ENCODE measurements at places on chromosomes 12 and 14.

DNA sequence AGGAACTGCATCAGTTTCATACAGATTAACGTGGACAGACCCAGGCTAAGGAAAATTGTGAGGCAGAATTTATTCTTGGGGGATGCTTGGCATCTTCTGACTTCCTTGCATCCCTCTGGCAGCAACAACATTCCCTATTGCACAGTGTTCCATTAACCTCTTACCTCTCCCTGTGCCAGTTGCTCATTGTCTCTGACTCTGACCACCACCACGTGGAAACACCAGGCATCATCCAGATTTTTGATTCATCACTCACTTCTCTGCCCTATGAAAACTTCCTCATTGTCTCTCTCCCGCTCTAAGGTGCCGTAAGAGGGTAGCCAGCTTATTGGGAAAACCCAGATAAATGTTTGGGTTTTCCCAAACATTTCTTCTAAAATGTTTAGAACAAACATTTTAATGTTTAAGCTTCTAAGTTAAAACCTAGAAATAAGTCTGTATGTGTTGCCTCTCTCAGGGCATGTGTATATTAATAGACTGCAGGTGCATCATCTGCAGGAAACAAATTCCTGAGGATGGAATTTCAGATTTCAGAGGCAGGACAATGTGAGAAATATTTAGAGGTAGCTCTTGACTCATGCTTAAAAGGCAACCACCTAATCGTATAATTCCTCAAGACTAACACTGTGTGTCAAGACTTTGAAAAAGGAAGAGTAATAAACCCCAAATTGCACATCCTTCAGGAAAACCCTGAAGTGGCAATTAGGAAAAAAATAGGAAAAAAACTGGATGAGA lies 64.5 kb upstream of the SLC35F4 start:
- no peak for DNase-seq

DNA sequence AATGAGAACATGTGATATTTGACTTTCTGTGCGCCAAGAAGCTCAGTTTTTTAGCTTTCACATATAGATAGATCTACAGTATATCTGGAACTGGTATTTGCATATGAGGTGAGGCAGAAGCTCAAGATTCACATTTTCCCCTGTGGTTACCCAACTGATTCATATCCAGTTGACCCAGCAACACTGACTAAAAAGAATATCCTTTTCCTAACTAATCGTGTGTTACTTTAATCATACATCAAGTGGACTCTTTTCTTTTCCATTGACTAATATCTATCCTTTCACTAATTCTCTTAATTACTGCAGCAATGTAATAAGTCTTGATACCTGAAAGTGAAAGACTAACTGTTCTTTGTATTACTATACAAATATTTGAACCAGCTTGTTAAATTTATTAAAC lies 236.1 kb downstream of the AEBP2 start:
- no peak for DNase-seq

DNA sequence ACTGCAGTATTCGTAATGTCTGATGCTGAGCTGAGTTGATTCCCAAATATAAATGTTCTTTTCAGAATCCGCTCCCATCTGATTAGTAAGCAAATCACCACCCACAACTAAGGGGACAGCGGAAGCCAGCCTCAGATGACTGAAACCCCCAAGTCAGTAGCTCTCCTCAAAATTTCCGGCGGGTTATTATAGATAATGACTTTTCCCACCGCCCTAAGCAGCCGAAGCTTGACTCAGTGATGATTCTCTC lies 469 bp upstream of the LRFN5 start:
- DNase-seq, result no peak

DNA sequence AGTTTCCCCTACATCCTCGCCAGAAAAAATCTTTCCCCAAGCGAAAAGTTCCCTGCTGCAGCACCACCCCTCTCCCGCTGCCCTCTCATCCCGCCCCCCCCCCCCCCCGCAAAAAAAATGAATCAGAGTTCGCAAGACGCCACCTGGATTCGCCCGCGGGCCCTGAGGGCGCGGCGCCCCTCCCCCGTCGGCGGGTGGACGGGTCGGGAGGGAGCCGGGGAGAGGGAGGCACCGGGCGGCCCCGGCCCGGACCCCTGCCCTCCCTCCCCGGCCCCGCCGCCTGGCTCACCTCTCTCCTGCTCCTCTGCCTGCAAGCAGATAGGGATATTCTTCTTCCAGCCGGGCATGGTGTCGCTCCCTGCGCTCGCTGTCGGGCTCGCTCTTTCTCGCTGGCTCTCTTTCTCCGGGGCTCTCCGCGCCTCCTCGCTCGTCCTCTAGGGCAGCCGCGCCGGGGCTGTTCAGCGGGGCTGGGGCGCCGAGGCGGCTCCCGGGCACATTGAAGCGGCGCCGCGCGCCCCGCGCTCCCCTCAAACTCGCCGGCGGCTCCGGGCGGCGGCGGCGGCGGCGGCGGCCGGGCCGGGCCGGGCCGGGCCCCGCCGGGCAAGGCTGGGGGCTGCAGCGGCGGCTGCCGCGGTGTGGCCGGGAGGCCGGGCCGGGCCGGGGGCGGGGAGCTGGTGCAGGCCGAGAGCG lies 200.3 kb upstream of the CAND1 start:
- no peak for DNase-seq

DNA sequence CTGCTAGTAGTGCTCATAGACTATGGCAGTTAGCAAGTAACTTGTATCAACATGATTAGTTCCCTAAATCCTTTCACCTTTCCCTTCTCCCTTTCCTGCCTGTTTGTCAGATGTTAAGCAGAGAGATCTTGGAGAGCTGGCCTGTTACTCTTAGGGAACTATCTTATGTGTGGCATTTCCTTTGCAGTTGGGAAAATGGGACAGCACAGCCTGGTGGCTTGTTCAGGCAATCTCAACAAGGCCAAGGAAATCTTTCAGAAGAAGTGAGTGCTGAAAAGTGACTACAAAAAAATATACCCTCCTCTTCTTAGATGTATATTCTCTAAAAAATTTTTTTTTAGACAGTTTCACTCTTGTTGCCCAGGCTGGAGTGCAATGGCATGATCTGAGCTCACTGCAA lies 7.4 kb downstream of the PARP2 start:
- no peak for DNase-seq

- DNase-seq, result no peak
These were observed 396.9 kb downstream of the TMTC2 start for GRCh38 chr12:83083616-83084015.

DNA sequence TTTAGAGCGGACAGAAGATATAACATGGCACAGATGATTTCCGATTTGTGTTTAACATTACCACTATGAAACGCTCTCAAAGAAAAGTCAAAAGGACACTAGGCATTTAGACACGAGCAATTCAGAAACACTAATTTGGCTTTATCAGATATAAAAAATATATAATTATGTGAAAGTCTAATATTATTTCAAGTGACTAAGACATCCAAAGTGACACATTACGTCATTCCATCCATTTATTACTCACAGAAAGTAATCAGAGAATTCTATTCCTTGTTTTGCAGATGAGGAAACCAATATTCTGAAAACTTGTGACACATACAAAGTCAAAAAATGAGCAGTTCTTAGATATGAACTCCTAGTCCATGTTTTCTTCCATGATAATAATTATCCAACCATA lies 250.8 kb upstream of the USP15 start:
- DNase-seq, result no peak

- no peak for DNase-seq
These were observed 162.8 kb downstream of the MON2 start for GRCh38 chr12:62629413-62629812.

GRCh38 chr12:9922429-9922828 lies 9.7 kb downstream of the CLEC2A start:
- DNase-seq, result no peak

GRCh38 chr12:126926023-126926594 lies 1340.9 kb upstream of the TMEM132C start:
- DNase-seq, result no peak

- no peak for DNase-seq
These were observed 10.2 kb upstream of the PLA2G1B start for GRCh38 chr12:120337730-120338129.

GRCh38 chr12:100877776-100878175 lies 83.2 kb downstream of the ANO4 start:
- no peak for DNase-seq

DNA sequence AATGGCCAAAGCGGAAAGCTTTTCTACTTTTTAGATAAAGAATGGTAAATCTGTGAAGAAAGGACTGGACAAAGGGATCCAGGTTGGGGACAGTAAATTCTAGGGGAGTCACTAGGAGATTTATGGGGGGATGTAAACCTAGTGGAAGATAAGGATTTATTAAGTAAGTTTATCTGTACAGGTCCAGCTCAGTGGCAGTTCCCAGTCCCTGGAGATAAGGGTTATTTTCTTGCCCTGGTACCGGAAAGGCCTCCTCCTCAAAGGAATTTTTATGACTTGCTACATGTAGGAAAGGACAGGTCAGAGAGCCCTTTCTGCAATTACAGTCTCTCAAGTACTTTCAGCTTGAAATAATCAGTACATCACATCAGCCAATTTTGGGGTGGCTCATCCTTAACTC lies 72.6 kb upstream of the BICD1 start:
- DNase-seq, result no peak

GRCh38 chr12:104273503-104273902 lies 30.0 kb upstream of the EID3 start:
- DNase-seq, result no peak

GRCh38 chr14:104268725-104269436 lies 130.5 kb downstream of the KIF26A start:
- no peak for DNase-seq

GRCh38 chr12:89991807-89992590 lies 283.4 kb upstream of the ATP2B1 start:
- DNase-seq, result no peak

GRCh38 chr12:132708150-132708549 lies 2.5 kb upstream of the PGAM5 start:
- no peak for DNase-seq

- no peak for DNase-seq
These were observed 35.2 kb upstream of the PCNX1 start for GRCh38 chr14:70871863-70872677.

GRCh38 chr14:68341411-68342212 lies 451.3 kb downstream of the ZFP36L1 start:
- no peak for DNase-seq

- DNase-seq, result no peak
These were observed 182.8 kb downstream of the SLC5A8 start for GRCh38 chr12:101027200-101027599.

GRCh38 chr14:98226411-98226810 lies 1045.6 kb downstream of the BCL11B start:
- no peak for DNase-seq

DNA sequence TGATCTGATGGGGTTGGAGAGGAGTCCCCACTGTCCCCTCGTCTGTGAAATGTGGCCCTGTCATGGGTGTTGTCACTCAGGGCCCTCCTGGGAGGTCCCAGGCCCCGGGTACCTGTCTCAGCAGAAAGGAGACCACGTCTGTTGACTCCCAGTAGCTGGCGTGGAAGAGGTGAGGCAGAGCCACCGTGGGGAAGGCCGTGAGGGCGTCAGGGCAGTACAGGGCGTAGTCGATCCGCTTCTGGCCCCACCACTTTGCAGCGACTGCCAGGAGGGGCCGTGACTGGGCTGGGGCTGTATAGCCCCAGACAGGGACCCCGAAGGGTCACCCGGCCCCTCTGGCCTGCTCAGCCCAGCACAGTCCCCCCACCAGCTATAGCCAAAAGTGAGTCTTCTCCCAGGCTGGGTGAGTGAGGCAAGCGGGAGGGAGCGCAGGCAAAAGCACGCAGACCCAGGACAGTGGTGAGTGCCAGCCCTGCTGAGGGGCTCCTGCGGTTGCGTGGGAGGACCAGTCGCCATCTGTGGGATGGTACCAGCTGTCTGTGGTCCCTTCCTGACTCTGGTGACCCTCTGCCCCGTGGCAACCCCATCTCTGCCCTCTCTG lies 8.2 kb downstream of the ARL6IP4 start:
- DNase-seq, result no peak

GRCh38 chr14:63781686-63782085 lies 53.8 kb upstream of the SGPP1 start:
- no peak for DNase-seq

DNA sequence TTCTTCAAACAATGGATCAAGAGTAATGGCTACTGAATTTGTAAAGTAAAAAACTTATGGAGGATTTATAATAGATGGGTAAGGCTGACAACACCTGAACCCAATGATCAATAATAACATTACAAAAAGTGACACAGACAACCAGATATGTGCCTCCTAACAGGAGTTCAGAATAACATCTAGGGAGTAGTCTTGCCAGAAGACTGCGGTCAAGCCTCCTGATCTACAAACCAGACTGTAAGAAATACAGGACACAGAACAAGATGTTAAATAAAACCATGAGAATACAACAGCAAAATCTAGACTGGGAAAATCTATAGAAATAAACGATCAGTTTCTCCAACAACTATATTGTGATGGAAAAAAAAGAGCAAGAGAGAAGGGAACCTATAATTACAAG lies 262.6 kb upstream of the TMTC1 start:
- DNase-seq, result no peak

DNA sequence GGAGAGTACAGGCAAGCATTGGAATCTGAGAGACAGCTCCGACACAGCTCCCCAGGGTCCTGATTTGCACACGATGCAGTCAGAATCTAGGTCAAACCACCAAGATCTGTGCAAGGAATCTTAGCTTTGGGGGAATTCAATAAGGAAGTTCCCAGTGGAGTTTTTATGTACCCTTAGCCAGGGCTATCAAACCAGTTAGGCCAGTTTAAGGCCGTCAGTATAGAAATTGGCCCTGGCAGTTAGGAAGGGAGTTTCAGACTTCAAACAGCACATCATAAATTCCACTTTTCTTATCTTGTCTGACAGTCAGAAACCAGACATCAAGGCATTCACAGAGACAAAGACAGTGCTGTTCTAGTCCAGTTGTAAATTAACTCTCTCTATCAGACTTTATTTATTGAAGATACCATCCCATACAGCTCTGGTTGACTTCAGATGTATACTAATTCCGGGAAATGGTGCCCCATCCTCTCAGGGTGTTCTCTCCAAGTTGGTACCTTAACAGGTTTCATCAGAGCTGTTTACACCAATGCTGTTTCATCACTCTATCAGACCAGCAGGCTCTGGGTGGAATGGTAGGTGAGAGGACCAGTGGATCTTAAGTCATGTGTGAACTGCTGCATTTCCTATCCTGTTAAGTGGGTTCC lies 157.5 kb upstream of the ATF7IP start:
- DNase-seq, result no peak

- peak; percentile 31 for DNase-seq
These were observed 11.2 kb downstream of the MAP4K5 start for GRCh38 chr14:50520947-50521815.

DNA sequence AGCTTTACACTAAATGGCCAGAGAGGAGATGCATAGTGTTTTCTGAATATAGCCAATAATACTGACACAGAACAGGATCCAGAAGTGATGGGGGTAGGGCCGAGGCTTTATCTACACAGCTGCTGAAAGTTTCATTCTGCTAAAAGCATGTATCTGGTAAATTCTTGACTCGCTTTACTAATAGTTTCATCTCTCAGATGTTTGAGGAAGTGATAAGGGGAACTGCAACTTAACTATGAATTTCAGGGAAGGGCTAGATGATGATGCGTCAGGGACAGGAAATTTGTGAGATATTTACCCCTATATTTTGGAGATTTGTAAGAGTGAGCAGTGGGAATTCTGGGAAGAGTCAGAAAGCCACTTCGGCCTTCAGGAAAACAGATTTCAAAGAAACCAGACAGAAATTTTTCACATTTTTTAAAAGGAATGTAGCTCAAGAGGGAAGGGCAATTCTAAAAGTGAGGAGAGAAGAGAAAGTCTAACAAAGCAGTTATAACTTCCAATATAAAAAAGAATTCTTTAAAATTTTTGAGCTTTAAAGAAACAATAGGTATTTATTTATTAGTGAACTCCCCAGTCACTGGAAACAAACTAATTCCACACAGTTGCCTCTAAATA lies 243.1 kb downstream of the BCAT1 start:
- no peak for DNase-seq

GRCh38 chr12:1443421-1444141 lies 150.8 kb downstream of the FBXL14 start:
- no peak for DNase-seq

GRCh38 chr12:16349131-16349460 lies 1.7 kb downstream of the MGST1 start:
- no peak for DNase-seq

Measured in activated CD4-positive, CD25-positive, alpha-beta regulatory T cell treated with anti-CD3 and anti-CD28 coated beads, Interleukin-2, amount 50 U/mL, for 16 hours (primary cell).